Sigmoid colon (tissue), 7 donors: ENCODE measurements at places on chromosomes 7 and 10. TPM values are rescaled to one million over a fixed set of nuclear protein-coding genes. Genes with fewer than 3 reads are reported as not detected.

Gene CYP26C1
- total RNA-seq, result not detected

Gene CNPY1
- total RNA-seq, result not detected

Gene EPHB6
- 9.7 TPM for total RNA-seq

Gene ZNRF2
- total RNA-seq, result 22.5 TPM

Gene AOC1
- total RNA-seq, result not detected

Gene TAS2R3
- total RNA-seq, result 3.8 TPM

Gene C7orf33
- total RNA-seq, result not detected

- no peak for DNase-seq
These were observed 218.0 kb downstream of the LRMDA start for GRCh38 chr10:75649466-75649865.

DNA sequence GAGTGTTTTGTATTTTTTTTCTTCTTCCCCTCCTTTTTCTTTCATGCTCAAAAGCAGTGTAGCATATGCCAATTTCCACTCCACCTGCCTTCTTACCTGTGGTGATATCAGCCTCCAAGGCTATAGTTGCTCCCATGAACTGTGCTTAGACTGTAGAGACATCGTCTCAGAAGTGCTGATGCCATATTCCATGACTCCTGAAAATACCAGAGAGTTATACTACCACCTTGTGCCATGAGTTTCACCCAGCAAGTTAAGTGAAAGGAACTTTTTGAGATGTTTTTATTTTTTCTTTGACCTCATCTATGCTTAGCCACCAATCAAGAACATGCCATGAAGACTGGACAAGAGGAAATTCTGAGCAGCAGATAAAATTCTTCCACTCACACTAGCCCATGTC is 142.8 kb upstream of the SEMA3E start:
- DNase-seq, result no peak

DNA sequence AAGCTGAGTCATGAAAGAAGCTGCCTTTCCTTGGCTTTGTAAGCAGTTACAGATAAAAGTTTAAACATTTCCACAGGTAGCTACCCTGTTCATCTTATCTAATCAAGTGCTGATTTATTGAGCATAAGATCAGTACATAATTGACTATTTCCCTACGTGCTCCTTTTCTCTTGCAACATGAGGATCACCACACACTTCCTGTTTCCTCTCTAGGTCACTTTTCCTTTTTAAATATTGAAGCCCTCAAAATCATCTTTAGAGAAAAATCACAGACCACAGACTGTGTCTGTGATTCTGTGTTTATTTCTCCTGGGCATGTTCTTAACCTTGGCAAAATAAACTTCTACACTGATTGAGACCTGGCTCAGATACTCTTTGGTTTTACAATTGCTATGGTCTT is 69.5 kb downstream of the ZNF37A start:
- no peak for DNase-seq

- no peak for DNase-seq
These were observed 14.2 kb upstream of the PFKP start for GRCh38 chr10:3053155-3053554.

- no peak for DNase-seq
These were observed 81.6 kb upstream of the RNF32 start for GRCh38 chr7:156559001-156559400.

GRCh38 chr10:24156686-24157085 is 52.3 kb upstream of the KIAA1217 start:
- DNase-seq, result no peak

DNA sequence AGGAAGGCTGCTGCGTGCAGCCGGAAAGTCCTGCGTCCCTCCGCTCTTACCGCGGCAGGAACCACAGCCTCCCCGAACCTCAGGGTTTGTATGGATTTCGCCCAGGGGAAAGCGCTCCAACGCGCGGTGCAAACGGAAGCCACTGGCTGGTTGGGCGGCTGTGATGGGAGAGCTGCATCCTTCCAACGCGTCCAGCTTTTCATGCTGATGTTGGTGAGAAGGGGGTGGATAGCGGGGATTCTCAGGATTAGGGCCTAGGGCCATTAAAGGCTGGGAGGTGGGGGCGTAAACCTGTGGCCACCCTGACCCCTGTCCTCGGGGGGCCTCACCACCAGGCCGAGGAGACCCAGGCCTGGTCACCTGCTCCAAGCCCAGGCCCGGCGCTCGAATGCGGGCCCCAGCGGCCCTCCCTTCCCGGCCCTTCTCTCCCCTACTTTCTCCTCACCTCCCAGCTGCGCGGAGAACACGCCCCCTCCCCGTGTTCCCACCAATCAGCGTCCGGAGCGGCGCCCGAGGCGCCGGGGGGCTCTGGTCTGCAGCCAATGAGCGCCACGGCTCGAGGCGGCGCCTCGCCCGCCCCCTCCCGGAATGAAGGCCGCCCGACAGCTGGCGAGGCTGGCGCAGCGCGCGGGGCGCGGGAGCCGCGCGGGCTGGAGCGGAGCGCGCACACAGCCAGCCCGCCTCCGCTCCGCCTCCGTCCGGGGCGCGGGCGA is 458 bp upstream of the NANOS1 start:
- peak; percentile 95 for DNase-seq

- no peak for DNase-seq
These were observed 14.3 kb upstream of the DAGLB start for GRCh38 chr7:6461946-6462550.

GRCh38 chr7:26416004-26416403 is 124.3 kb downstream of the SNX10 start:
- DNase-seq, result no peak

- no peak for DNase-seq
These were observed 42.9 kb downstream of the PRKG1 start for GRCh38 chr10:51117053-51117660.

GRCh38 chr10:114306116-114306973 is 67.3 kb downstream of the VWA2 start:
- DNase-seq, result peak; percentile 45

- DNase-seq, result no peak
These were observed 51.3 kb upstream of the MAGI2 start for GRCh38 chr7:79504607-79505389.

DNA sequence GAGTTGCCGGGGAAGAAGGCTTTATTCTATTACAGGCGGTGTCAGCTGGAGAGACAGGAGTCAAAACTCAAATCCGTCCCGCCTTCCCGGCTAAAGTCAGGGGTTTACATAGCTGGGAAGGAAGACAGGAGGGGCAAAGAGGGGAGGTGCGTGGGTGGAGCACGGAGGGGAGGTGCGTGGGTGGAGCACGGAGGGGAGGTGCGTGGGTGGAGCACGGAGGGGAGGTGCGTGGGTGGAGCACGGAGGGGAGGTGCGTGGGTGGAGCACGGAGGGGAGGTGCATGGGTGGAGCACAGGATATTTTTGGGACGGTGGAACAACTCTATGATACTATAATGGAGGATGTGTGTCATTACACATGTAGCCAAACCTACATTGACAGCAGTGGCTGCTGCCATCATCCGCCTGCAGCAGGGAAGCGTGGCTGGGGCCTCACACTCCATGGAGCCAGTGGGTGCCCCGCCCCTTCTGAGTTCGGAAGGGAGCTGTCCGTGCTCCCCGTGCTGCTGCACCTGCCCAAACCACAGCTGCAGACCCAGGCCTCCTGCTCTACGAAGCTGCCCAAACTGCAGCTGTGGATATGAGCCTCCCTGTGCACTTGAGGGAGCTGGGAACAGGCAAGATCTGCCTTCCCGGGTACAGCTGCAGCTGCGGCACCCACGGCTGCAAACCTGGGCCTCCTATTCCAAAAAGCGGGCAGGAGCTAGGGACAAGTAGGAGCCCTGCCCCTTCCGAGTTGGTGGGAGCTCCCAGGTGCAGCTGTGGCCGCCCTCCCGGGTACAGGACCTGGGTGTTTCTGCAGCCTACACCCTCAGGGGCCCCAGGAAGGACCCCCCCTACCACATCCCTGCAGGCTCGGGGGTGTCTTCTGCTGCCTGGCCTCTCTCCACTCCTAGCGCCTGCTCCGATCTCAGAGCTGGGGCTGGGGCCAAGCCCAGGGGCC is 119.4 kb downstream of the DYNC2I1 start:
- DNase-seq, result no peak

DNA sequence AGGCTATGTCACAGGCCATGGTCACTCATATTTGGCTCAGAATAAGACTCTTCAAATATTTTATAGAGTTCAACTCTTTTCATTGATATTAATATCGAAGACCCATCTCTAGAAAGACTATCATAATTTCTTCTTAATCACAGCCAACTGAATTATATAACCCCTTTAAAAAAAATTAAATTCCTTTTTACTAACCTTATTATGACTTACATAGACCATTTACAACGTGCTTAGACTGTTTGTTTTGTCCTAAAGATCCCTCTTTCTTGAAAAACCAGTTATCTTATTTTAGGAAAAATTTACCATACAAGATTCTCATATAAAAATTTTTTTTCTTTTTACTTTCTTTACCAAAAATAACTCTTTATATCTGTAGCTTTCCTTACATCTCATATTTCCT is 10.2 kb upstream of the TMEM254 start:
- DNase-seq, result no peak
